ENCODE measurements at places on chromosomes 2 and 18. TPM values are rescaled to one million over a fixed set of nuclear protein-coding genes. Genes with fewer than 3 reads are reported as not detected.

GRCh38 chr2:73564986-73565385 is 77.2 kb downstream of the NAT8 start:
- DNase-seq, result no peak

GRCh38 chr2:66494708-66495107 is 59.8 kb downstream of the MEIS1 start:
- peak; percentile 9 for DNase-seq

DNA sequence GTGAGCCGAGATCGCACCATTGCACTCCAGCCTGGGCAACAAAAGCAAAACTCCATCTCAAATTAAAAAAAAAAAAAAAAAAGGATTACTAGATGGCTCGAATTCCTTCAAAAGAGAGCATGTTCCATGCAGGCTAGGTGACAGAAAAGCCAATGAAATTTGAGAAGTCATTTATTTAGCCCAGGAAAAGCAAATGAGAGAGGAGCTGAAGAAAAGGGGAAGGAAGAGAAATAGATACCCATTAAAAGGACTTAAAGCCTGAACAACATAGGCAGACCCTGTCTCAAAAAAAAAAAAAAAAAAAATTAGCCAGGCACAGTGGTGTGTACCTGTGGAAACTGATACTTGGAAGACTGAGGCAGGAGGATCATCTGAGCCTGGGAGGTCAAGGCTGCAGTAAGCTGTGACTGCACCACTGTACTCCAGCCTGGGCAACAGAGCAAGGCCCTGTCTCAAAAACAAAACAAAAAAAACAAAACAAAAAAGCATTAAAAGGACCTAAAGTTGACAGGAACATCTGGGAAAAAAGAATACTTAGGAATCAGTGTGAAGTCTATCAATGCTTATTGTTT is 11.1 kb downstream of the SEPTIN10 start:
- no peak for DNase-seq

DNA sequence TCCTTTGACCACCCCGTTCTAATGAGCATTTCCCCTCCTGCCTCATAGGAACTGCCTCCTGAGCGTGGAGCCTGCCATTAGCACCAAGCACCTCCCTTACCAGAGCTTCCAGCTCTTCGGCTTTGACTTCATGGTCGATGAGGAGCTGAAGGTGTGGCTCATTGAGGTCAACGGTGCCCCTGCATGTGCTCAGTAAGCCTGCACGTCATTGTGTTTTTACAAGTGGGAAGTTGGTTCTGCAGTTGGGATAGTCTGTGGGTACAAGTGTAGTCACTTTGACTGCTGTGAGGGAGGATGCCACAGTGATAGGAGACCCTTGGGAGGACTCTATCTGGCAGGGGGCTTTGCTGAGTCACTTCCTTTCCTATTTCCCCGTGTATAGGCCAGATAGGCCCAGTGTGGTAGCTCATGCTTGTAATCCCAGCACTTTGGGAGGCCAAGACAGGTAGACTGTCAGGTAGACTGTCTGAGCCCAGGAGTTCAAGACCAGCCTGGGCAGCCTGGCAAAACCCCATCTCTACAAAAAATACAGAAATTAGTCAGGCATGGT is 22.0 kb upstream of the POLR1B start:
- no peak for DNase-seq

DNA sequence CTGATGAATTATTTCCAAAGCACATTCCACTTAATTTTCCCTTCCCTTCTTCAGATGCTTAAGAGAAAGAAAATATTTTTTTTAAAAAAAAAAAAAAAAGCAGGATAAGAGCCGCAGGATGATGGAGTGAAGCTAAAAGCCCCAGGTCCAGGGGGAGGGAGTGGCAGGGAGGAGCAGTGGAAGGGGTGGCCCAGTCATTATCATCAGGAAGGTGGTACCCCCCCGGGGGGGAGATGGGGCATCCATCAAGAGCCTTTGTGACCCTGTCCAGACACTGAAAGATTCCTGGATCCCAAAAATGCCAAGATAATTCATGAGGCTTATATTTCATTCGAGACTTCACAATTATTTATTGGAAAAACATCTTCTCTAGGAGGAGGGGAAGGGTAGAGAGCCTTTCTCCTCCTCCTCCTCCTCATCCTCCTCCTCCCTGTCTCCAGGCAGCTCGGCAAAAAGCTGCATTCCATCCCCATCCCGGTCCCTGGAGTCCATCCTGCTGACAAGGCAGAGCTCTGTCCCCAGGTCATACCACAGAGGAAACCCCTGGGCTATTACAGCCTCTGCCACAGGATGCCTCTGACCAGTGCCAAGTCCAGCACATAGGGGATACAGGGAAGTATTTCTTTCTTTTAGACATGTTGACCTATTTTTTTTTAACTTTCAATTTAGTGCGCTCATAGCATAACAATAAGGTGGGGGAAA is 125.3 kb downstream of the TWIST2 start:
- peak; percentile 45 for DNase-seq

GRCh38 chr2:53911434-53912189 is 51.8 kb upstream of the GPR75 start:
- peak; percentile 3 for DNase-seq

- no peak for DNase-seq
These were observed 48.6 kb downstream of the SPRED2 start for GRCh38 chr2:65383541-65384488.

GRCh38 chr2:112087346-112088020 is 32.4 kb downstream of the TMEM87B start:
- DNase-seq, result no peak

DNA sequence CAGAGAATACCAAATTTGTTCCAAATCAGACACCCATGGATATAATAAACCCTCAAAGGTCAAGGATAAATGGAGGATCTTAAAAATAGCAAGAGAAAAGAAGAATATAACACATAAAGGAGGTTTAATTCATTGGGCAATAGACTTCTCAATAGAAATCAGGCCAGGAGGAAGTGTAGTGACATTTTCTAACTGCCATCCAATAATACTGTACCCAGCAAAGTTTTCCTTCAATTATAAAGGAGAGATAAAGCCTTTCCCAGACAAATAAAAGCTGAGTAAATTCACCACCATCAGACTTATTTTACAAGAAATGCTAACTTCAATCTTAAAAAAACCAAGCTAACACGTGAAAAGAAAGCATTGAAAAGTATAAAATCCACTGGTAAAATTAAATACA is 121.6 kb downstream of the MSTN start:
- no peak for DNase-seq

DNA sequence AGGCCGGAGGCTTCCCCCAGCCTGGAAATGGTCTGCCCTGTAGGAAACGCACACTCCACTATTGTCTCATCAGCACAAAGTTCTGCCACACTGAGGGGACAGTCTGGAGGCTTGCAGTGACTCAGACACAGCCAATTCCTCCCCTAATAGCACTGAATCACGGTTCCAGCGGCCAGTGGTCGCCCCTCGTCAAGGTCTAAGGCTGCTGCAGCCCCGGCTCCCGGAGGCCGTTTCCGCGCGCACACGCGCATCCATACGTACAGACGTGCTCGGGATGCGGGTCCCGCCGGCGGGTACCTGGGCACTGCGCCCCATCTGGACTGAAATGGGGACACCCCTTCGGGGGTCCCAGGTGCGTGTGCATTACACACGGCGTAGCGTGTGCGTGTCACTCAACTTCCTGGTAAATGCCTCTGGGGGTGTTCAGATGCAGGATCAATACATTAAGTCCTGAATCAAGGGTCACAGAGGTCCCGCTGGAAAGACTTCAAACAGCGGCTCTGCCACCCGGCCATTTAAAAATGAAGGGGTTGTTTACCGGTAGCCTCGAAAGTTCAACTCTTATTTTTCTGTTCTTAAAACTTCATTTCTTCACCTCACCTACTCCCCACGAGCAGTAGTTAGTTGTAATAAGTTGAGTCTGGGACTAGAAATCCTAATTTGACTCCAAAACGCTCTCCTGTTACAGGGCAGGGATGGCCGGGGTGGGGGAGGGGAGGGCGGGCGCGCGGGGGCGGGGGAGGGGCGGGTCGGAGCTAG is 572 bp upstream of the ZNF516 start:
- peak; percentile 42 for DNase-seq

GRCh38 chr2:205464681-205465080 is 217.6 kb upstream of the NRP2 start:
- DNase-seq, result no peak

DNA sequence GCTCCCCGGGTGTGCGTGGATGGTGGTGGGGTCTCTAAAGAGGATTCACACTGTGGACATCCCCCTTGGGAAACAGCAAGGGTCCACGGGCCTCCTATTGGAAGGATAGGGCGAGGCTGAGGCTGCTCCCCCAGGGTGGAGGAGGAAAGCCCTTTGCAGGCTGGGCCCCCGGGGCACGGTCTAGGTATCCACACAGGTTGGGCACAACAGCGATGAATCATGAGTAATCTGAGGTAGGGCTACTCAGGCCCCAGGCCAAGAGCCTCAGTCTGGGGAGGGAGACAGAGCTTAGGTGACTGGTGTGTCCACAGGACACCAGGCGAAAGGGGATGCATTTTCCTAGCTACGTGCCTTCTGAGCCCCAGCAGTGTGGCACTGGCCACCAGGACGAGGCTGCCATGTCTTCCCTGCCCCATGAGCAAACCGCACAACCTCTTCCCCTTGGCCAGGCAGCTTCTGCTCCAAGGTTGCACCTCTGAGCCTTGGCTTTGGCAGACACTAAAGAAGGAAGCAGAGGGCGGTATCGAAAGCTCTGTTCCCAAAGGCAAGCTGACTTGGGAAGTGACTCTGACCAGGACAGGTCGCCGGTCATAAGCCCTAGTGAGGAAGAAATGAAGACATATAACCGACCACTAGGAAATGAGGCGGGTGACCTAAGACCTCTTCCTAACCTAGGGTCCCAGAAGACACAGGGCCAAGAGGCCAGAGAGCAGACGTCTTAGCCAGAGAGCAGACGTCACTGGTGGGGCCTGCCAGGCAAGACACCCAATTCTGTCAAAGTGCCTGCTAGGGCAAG is 14.6 kb upstream of the SEMA4C start:
- DNase-seq, result no peak

DNA sequence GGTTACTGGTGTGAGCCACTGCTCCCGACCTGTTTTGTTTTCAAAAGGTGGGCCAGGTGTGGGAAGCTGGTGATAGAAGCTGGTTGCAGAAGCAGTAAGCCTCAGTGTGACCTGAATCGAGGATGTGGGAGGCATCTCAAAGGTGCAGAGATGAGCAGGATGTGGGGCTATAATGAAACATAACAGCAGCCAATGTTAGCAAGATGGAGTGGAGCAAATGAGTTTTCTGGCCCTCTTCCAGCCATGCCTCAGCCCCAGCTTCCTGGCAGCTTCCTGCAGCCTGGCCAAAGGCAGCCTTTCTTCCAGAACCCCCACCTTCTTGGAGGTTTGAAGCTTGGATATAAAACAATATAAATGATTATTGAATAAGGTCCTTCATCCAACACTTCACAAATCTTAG is 184.8 kb downstream of the NCK2 start:
- no peak for DNase-seq

GRCh38 chr2:222862106-222862908 is 1.5 kb downstream of the ACSL3 start:
- peak; percentile 60 for DNase-seq

DNA sequence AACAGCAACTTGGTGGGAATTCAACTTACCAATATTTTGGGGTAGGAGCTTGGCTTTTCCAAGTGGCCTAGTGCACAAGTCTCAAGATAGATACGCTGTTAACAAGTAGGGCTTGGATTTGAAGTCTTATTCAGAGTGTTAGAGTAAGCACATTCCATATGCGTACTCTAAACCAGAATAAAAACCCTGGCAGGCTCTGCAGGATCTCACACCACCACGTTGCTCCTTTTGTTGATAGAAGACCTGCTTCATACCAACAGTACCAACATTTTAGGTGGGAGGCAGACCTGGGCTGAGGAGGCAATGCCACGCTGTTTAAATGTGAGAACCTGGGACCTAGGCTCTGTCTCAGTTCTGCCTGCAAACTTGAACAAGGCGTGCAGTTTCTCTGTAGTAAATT is 214.0 kb downstream of the RNF144A start:
- DNase-seq, result no peak

- no peak for DNase-seq
These were observed 272.9 kb downstream of the PAX3 start for GRCh38 chr2:222025881-222026271.

GRCh38 chr2:54895730-54896129 is 154.5 kb downstream of the RTN4 start:
- DNase-seq, result peak; percentile 69

GRCh38 chr2:27122791-27123190 is 824 bp upstream of the ABHD1 start:
- no peak for DNase-seq

GRCh38 chr2:23380562-23381065 is 4.4 kb upstream of the KLHL29 start:
- peak; percentile 23 for DNase-seq

- peak; percentile 93 for DNase-seq
These were observed 355.2 kb upstream of the UBE2E3 start for GRCh38 chr2:180625006-180625844.

- DNase-seq, result peak; percentile 62
These were observed 38.3 kb upstream of the SMAD2 start for GRCh38 chr18:47968721-47969120.

DNA sequence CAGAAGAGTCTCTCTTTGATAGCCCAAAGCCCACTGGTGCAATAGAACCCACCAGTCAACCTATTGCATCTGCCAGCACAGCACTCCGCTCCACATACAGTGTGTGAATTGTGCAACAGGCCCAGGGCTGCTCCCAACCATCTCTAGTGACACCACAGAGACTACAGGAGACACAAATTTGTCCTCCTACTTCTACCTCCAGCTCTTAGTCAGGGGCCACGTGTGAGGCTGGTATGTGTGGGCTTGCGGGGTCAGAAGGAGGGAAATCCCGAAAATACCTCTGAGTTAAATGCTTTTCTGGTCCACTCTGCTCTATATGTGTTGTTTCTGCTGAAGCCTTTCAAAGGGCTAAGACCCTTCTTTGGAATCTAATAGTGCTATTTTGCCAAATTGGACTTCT is 18.0 kb downstream of the DGUOK start:
- no peak for DNase-seq

- DNase-seq, result no peak
These were observed 9.3 kb downstream of the WNT10A start for GRCh38 chr2:218889937-218890336.

DNA sequence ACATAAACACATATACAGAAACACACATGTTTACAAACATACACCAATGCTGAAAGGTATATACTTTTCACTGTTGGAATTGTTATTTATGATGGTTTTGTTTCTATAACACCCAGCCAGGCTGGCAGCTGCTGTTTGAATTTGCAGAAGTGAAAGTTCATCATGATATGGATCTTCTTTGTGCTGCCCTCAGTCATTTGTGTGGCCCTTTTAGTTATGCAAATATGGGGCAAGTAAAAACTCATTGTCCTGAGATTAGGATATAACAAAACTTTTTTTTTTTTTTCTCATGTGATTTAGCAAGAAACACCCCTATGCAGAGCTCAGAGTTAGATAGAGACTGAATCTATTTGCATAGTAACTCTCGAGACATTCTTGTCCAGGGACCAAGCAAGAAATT is 714.1 kb downstream of the KCNJ3 start:
- DNase-seq, result no peak

GRCh38 chr2:32068-32467 is 14.2 kb downstream of the FAM110C start:
- DNase-seq, result no peak

Gene FBXO48
- 0.64 TPM for total RNA-seq

Gene EFEMP1
- total RNA-seq, result 52.5 TPM

Gene PSTPIP2
- total RNA-seq, result 10.6 TPM

Gene IL36B
- not detected for total RNA-seq

Gene SCN2A
- total RNA-seq, result 1.3 TPM

Gene LBX2
- 1.2 TPM for total RNA-seq

Gene C2orf72
- total RNA-seq, result 0.13 TPM

Gene NT5C1B
- total RNA-seq, result not detected

Gene TLX2
- total RNA-seq, result 0.46 TPM

Gene TTN
- 5.5 TPM for total RNA-seq

Gene GREB1
- total RNA-seq, result 0.57 TPM

Gene AQP4
- total RNA-seq, result not detected

Gene RGPD3
- total RNA-seq, result 0.11 TPM

Gene DES
- total RNA-seq, result 863 TPM
